Naive thymus-derived CD4-positive, alpha-beta T cell (primary cell): ENCODE measurements at places on chromosomes 16 and 17. TPM values are rescaled to one million over a fixed set of nuclear protein-coding genes. Genes with fewer than 3 reads are reported as not detected.

DNA sequence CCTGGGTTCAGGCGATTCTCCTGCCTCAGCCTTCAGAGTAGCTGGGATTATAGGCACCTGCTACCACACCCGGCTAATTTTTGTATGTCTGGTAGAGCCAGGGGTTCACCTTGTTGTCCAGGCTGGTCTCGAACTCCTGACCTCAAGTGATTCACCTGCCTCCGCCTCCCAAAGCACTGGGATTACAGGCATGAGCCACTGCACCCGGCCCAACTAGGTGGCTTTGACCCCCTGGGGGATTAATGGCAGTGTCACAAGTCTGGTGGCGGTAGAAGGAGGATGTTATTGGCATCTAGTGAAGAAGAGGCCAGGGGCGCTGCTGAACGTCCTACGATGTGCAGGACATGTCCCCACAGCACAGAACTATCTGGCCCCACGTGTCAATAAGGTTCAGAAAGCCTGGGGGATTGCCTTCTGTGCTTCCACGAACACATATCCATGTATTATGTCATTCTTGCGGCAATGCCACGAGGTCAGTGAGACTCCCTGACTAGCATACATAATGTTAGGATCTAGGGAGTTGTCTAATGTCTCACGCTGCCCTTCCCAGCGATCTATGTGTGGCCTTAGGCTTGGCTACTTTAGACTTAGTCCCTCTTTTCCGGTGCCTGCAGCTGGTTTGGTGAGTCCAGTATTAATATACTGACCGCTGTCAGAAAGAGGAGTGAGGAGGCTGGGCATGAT, 75.8 kb downstream of the ABCC6 start:
- no peak for DNase-seq
- peaks cover 25% of the 10 kb centered on the region for H3K36me3 ChIP-seq
- no peak overlapping the region for H3K27ac ChIP-seq
- no peak overlapping the region for H3K4me3 ChIP-seq
- no peaks in the 10 kb centered on the region for H3K4me1 ChIP-seq

The HNF1B gene
- total RNA-seq, result 1.2 and 1.4 TPM in 2 replicates

DNA sequence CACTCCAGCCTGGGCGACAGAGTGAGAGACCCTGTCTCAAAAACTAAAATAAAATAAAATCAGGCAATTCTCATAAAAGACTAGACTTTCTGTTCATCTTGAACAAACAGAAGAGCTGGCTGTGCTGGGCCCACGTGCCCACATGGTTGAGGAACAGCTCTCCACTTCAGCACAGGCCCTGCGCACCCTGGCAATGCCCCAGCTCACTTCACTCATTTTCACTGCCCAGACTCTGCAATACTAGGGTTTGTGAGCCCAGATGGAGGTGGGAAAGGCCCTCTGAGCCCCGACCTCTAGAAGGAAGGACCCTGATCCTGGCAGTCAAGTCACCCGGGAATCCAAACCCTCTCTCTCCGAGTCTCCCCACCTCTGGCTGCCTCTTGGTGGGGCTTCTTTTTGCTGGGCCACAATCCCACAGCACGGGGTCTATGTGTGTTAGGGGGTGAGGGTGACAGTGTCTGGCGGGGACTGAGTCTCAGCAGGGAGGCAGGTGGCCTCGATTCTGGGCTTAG, 14.8 kb downstream of the MYLK3 start:
- H3K27me3 ChIP-seq, result no peaks in the 10 kb centered on the region
- no peaks in the 10 kb centered on the region for H3K36me3 ChIP-seq
- no peak for DNase-seq
- no peak overlapping the region for H3K27ac ChIP-seq
- no peaks in the 10 kb centered on the region for H3K4me1 ChIP-seq

GRCh38 chr17:82922646-82923045, 82.8 kb upstream of the ZNF750 start:
- no peak overlapping the region for H3K4me3 ChIP-seq
- no peaks in the 10 kb centered on the region for H3K4me1 ChIP-seq
- no peak for DNase-seq
- no peak overlapping the region for H3K27ac ChIP-seq
- H3K36me3 ChIP-seq, result peaks cover 60% of the 10 kb centered on the region
- H3K27me3 ChIP-seq, result no peaks in the 10 kb centered on the region
